Stimulated activated CD8-positive, alpha-beta memory T cell treated with anti-CD3 and anti-CD28 coated beads, Interleukin-15, amount 100 ng/mL, for 48 hours (primary cell): ENCODE measurements at places on chromosomes 1 and 21.

DNA sequence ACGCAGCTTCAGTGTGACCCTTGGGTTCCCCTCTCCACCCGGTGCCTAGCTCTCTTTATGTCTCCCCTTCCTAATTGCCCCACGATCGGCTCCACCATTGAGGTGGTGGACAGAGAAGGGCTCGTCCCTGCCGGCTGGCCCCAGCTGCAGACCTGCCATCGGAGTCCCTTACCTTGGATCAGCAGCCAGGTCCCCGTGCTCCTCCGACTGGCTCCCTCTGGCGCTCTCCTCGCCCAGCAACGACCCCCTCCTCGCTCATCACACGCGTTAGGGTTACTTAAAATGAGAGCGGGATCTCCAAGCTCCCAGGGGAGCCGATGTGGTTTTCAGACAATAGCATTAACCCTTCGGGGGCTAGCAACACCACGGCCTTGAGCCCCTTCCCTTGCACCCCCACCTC lies 8.1 kb upstream of the ETV3L start:
- DNase-seq: no peak

DNA sequence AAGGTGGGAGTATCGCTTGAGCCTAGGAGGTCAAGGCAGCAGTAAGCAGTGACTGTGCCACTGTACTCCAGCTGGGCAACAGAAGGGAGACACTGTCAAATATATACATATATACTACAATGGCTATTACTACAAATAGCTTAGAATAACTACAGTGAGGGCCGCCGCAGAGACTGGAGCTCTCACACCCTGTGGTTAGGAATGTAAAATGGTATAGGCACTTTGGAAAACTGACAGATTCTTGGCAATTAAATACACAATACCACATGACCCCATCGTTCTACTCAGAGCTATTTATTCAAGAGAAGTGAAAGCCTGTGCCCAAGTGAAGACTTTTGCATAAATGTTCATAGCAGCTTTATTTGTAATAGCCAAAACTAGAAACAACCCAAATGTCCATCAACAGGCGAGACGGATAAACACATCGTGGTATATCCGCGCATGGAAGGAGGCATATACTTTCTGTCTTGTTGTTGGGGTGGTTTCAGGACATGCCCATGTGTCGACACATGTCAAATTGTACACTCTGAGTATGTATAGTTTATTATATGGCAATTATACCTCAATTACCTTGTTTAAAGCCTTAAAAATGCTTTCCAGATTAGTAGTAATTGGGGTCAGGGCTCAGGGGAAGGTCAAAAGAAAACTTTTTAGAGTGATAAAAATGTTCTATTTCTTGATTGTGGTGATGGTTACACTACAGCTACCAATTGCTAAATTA lies 123.4 kb downstream of the RIPK4 start:
- no peak for DNase-seq

- DNase-seq: no peak
These were observed 15.1 kb downstream of the SH2D2A start for GRCh38 chr1:156801409-156802121.

DNA sequence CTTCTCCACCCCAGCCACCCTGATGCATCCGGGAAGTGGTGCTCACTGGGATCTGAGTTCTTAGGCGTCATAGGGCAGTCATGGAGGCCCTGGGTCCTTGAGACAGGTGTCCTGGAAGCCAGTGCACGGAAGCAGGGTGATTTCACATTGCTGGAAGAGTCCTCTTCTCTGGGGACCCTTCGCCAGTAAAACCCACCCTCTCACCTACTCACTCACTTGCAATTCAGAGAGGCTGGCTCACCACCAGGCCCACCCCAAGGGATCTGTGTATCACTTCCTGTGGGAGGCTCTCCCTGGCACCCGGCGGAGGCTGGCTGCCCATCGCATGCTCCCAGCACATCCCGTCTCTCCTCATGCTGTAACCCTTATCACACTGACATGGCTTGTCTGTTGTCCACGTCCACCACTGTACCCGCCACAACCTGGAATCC lies 40.2 kb upstream of the EPS8L3 start:
- DNase-seq: no peak

DNA sequence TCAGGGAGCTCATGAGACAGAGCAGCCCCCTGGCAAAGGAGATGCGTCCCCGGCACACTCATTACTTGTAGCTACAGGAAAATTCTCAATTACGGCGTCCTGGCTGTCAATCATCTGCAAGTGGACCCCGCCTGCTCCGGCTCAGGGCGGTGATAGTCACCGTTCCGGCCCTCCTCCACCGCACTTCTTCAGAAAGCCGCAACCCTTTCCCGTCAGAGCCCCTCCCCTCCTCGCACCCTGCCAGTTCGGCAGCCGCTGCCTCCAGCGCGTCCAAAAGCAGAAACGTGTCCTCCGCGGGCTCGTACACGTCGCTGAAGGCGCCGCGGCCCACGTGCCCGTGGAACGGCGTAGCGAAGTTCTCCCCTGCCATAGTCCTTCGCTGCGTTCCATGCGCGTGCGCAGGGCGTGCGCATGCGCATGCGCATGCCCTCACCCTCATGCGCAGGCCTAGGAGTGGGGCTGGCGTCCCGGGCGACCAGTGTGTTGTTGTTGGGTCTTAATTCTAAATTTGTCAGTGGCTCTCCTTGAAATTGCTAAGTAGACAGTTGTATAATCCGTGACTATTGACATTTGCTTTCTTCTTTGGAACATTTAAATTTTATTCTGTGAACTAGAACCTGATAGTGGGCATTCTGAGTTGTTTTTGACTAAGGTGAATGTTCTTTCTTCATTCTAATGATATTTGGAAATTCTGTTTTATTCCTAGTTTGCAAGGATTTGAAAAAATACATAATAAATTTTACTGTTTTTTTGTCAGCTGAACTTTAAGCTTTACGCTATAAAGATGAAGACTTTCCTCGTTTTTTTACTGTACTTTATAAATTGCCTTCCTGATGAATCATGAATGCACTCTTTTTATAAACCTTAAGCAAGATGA lies 107.5 kb downstream of the LTN1 start:
- peak; percentile 91 for DNase-seq

DNA sequence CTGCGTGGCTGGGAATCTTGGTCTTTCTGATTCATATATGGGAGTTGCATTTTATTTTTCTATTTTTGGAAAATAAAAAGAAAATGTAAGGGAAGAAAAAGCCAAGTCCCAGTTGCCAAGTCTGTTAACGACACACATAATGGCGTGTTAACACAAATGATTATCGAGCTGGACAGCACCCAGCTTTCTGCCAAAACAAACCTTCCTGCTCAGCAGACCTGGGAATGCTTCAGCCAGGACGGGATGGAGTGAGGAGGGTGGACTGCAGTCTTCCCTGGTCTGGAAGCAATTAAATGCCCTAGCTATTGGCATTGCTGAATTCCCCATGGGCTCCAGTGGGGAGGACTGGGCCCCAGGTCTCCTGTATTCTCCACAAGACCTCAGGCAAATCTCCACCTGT lies 184.2 kb upstream of the USP24 start:
- no peak for DNase-seq

GRCh38 chr1:83807821-83808220 lies 191.1 kb downstream of the TTLL7 start:
- DNase-seq: no peak

GRCh38 chr1:31487143-31487542 lies 74.1 kb downstream of the SERINC2 start:
- DNase-seq: no peak

GRCh38 chr1:165353731-165354671 lies 2.5 kb downstream of the LMX1A start:
- no peak for DNase-seq

- peak; percentile 38 for DNase-seq
These were observed 24.9 kb upstream of the TMEM52 start for GRCh38 chr1:1943834-1944570.

DNA sequence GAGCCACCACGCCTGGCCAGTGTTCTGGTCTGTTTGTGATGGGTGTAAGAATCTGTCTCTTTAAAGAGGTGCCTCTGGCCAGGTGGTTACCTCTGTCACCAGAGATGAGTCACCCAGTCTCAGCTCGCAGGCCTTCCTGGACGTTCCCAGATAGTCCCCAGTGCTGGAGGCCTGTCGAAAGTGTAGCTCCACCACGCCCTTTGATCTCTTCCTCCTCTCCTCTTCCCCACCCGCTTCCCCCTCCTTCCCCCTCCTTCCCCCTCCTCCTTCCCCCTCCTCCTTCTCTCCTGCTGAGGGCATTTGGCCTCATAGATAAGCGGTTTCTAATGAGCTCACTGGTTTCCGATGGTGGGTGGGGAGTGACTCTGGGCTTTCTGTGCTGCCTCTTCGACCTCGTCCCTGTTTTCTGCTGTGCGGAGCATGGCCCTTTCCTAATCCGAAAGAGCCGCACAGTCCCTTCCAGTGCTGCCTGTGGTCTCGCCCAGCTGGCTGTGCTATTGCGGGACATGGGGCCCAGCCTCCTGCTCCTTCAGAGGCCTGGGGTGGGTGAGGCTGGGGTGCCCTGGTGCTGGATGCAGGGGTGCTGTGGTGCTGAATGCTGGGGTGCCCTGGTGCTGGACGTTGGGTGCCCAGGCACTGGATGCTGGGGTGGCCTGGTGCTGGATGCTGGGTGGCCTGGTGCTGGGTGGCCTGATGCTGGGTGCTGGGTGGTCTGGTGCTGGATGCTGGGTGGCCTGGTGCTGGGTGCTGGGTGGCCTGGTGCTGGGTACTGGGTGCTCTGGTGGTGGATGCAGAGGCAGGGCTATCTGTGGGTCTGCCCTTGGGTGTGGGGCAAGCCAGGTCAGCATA lies 19.2 kb downstream of the AGPAT3 start:
- DNase-seq: no peak

- no peak for DNase-seq
These were observed 97.1 kb downstream of the VAV3 start for GRCh38 chr1:107867897-107868296.

DNA sequence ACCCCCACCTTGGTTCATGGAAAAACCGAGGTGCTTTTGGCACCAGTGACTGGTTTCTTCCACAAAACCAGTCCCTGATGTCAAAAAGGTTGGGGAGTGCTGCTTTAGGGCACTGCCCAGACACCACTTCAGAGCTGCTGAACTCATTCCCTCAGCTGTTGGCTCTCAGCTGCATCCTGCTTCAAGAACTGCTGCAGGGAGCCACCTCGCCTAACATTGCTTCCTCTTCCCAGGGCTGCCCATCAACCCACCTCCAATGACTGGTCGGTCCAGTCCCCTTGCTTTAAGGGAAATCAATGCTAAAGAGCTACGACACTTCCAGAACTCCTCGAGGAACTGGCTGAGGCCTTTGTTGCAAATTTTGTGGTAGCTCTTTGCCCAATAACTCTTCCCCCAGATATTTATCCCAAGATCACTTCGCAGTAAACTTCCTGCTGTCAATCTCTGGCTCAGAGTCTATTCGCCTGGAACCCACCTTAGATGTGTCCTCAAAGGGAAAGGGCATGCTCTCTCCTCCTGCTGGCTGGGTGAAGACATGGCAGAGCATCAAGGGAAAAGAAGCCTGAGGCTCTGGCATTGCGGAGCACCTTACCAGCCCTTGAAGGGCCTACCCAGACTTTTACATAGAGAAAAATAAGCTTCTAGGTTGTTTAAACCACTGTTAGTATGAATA lies 29.0 kb downstream of the C1orf52 start:
- DNase-seq: no peak

GRCh38 chr1:41492341-41492848 lies 7.9 kb upstream of the EDN2 start:
- peak; percentile 31 for DNase-seq

DNA sequence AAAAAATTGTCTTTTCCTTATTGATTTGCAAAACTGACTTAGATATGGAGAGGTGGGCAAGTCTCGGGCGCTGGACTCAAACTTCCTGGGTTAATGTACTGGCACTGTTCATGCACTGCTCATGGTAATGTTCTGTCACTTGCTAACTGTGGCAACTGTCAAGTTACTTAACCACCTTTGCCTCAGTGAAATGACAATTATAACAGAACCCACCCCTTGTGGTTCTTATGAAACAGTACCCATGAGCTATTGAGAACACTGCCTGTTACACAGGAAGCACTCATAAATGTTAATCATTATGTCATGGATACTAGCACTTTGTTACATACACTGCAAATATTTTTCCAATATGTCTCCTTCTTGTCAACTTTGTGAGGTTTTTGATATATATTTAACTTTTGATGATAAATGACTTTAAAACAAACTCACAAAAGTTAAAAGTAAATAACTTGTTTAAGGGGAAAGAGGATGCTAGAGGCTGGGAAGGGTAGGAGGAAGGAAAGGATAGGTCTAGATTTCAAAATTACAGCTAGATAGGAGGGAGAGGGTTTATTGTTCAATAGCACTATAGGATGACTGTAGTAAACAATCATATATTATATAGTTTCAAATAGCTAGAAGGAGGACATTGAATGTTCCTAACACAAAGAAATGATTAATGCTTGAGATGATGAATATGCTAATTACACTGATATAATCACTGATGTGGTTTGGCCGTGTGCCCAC lies 342.5 kb downstream of the ADGRL2 start:
- no peak for DNase-seq

GRCh38 chr1:151145304-151146071 lies 943 bp downstream of the SEMA6C start:
- no peak for DNase-seq

DNA sequence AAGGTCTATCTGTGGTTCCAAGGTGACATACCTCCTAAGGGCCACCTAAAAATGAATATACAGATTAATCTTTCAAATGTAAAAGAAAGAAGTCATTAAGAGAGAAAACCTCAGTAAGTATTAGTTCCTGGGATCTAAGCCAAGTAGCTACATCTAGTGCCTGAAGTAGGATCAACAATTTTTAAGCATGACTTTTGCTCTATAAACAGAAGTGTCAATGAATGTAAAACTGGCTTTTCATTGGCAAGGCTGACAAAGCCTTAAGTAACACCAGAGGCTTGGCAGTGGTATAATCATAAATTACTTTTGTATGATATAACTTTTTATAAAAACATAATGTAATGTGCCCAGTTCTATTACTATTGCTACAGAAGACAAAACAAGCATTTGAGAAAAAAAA lies 12.2 kb upstream of the ACADM start:
- no peak for DNase-seq

DNA sequence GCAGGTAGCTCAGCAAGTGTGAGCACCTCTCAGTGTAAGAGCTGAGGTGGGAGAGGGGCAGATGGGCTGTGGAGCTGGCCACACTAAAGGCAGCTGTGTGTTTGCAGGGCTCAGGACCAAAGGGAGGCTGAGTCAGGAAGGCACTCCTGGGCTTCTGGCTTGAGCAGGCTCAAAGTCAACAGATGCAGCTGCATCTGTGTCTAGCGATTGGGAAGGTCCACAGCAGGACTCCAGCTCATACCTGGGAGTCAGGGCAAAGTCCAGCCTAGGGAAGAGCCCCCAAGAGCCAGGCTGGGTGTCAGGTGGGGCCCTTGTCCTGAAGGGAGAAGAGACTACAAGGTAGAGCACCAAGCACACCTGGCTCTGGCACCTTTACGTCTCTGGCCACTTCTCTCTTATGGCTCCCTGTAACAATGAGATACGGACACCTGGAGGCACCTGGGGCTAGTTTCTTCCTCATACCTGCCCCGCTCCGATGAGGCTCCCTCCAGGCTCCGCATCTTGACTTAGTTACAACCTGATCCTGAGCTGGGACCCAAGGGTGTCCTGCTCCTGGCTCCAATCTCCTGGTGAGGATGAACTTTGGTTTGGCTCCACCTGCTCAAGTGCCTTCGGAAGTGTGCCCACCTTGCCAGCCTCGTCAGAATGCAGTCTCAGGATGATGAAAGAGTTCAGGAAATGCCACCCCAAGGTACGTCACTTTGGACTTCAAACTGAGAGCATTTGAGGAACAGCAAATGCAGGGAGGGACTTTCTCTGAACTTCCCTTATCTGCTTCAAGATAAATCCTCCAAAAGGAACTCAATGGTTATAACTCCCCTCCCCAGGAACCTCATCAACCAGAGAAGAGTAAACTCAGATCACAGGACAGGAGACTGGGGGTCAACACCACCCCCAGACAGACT lies 21.5 kb upstream of the SLC2A1 start:
- no peak for DNase-seq

- DNase-seq: no peak
These were observed 48.4 kb upstream of the ZNF326 start for GRCh38 chr1:89946532-89946931.
